Glutamatergic neuron (in vitro differentiated cells): ENCODE measurements at places on chromosomes 11 and 22.
A peak's percentile ranks its signal among the peaks of the same experiment; 100 is the strongest.

- no peak for DNase-seq
Measured at GRCh38 chr11:47306484-47306844, 36.5 kb downstream of the MADD start.

- peak; percentile 89 for DNase-seq
Measured at GRCh38 chr11:119339589-119340334, 921 bp downstream of the C1QTNF5 start.

- no peak for DNase-seq
Measured at GRCh38 chr11:86735451-86736290, 63.3 kb upstream of the ME3 start.

GRCh38 chr11:61526956-61527731 is 18.6 kb downstream of the LRRC10B start:
- no peak for DNase-seq

DNA sequence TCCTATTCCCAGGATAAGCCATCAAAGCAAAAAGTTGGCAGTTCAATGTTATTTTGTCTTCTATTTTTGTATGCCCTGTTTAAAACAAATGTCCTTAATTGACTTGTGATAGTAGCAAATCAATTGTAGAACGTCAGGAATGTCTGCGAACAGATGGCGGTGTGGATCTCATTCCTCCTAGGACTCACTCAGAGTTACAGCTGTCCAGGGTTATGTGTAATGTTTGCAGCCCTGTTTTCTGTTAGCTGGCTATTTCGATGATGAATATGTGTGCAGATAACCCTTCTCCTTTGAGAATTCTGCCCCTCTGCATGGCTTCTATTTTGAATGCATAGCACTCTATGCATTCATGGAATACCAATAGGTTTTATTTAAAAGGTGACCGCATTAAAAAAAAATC is 1248.0 kb upstream of the CNTN5 start:
- DNase-seq: peak; percentile 58

DNA sequence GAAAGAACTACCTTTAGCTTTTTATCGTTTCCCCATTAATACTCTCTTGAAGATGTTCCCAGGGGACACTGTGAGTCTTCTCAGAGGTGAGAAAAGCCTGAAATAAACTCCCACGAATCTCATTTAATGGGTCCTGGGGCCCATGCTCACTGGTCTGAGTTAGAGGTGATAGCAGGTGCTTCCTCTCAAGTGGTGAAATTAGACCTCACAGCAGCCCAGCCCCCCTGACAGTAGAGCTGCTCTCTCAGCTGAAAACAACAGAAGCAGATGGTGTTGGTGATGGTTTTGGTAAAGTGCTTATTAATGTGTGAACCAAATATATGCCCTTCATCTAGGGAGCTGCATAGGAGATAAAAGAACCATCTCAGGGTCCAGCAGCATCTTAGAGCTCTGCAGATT is 76.8 kb upstream of the VPREB1 start:
- DNase-seq: no peak

DNA sequence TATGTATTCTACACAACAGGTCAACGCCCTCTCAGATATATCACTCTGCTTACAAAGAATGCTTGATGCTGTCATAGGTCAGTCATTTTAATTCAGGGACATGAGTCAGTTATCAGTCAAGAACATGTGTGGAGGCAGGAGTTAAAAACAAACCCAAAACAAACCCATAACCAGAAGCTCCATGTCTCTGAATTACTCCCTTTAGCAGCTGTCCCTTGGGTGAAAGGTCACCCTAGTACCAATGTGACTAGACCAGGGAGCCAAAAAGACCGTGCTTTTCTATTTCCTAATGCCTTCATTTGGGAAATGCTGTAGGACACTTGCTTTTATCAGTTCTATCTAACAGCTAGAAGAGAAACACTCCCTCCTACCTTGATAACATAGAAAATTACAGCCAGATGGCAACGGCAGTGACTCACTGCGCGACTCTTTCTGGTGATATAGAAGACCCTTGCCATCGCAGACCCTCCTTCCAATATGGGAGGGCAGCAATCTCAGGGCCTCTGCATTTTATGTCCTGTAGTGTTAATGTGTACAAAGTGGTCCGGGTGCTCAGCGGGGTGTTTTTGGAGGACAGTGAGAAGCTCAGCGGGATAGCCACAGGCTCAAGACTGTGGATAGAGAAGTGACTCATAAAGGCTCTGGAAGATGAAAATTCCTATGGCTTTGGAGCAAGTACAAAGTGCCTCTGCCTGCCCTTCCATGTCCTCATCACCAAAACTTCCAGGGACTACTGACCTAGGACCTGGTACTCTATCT is 24.8 kb downstream of the APOL5 start:
- DNase-seq: no peak

GRCh38 chr11:128453444-128454336 is 133.7 kb downstream of the ETS1 start:
- no peak for DNase-seq

DNA sequence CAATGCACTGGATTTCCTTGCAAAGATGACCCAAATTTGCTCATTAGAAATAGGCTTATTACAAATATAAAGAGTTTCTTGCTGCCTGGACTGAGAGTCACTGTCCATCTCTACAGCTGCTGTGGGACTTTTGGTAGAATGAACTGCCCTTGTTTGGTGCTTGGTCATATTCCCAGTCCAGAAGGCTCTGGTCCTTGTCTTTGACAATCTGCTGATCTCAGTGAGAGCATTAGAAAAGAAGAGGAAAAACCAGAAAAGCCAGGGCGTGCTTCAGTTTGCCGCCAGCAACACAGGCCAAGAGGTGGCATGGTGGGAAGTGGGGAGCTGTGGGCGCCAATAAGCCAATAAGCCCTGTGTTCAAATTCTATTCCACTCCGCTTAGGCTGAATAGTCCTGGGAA is 48.2 kb upstream of the PARVA start:
- no peak for DNase-seq

DNA sequence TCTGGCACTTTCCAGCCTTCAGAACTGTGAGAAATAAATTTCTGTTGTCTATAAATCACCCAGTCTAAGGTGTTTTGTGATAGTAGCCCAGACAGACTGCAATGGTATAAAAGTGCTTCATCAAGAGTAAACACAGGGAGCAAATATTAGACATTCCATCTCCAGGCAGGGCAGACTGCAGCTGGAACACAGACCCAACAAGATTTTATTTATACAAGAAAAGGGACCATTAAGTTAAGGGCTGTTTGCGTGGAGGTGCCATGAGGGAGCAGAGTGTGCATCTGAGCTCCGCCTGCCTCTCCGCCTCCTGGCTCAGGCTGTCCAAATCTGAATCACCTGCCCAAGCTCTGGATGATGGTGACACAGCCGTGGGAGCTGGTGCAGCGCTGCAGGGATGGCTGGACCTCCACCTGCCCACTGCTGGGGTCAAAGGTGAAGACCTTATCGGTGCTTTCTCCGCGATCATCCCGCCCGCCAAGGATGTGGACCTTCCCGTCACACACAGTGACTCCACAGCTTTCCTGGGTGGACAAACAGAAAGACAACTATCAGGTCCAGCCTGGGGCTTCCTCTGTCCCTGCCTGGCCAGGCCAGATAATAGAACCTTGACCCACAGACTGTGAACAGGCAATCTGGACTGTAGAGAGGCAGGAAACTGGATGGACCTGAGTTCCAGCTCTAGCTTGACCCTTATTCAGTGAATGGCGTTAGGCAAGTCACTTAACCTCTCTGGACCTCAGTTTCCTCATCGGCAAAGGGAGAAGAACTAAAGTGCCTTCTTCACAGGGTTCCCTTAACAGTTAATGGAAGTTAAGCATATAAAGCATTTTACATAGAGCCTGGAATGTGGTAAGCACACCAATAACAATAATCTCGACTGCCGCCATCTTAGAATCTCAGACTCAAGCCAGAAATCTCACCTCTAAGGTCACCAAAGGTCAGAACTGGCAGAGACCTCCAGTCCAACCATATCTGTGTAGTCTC is 10.5 kb downstream of the KLHL35 start:
- no peak for DNase-seq

DNA sequence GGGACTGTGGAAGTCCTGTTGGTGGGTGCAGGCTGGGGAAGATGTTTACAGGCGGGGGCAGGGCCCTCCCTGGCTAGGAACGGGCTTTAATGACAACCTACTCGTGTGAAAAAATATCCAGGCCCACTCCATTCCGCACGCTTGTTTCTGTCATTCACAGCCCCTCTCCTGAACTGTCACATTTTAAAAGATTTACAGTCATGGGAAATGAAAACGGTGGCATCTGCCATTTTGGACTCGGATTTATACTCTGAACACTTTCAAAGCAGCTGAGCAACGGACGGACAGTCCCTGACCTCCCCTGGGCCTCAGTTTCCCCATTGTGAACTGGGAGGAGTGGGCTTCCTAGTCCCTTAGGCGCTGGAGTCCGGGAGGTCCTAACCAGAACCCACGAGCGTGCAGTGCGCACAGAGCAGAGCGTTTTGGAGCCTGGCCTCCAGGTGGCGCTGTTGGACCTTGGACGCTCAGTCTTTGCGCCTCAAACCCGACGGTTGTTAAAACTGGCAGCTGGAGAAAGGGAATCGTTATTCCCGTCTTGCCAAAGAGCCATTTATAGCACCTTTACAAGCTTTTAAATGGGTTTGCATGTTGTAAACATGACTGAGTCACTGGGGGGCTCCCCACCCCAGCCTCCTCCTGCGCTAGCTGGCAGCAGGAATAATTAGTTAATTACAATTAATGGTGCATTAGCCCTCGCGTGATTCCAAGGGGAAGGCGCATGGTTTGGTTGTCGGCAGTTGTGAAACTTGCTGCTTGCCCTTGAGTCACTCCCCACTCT is 75.3 kb downstream of the FBLN1 start:
- DNase-seq: peak; percentile 95

GRCh38 chr11:129412494-129412893 is 36.8 kb downstream of the BARX2 start:
- DNase-seq: no peak

DNA sequence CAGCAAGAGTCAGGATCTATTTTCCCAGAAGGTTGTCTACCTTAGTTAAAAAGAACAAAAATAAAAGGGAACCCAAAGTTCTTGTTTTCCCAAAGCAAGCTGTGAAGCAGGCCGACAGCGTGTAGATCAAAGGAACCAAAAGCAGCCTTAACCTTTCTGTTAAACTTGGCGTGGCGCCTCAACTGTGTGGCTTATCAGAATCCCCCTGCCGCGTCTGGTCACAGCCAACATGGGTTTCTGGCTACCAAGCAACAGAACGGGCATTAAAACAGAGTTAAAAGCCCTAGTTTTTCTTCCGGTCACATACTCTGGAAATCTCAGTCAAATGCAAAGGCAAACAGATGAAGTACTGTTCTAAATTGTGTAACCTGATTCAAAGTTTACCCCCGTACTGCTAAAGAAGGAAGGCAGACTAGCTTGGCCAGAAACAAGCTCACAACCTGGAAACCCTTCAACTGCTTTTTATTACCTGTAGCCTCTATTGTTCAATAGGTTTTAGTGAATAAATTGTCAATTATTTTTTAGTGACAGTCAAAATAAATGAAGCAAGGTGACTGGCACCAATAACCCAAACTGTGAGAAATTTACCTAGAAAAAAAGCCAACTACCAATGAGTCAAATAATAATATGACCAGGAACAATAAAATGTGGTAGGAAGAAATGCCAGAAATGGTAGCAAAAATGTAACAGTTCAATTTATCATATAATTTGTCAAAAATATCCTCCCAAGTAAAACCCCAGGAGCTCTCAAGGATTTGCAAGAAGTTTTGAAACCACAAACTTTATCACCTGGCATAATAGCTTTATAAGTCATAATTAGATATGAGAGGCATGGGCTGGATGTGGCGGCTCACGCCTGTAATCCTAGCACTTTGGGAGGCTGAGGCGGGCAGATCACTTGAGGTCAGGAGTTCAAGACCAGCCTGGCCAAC is 21.4 kb downstream of the CHKA start:
- DNase-seq: no peak

DNA sequence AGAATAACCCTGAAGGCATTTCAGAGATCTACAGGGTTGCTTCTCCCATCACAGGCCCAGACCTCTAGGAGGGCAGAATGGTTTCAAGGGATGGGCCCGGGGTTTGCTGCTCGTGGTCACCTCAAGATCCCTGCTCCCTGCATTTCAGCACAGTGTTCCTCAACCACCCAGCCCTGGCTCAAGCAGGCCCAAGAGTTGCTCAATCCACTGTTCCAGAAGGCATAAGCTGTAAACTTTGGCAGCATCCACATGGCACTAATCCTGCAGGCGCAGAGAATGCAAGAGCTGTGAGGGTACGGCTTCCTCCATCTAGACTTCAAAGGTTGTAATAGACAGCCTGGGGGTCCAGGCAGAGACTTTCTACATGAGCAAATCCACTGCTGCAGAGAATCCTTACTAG is 225.0 kb upstream of the UBASH3B start:
- no peak for DNase-seq

DNA sequence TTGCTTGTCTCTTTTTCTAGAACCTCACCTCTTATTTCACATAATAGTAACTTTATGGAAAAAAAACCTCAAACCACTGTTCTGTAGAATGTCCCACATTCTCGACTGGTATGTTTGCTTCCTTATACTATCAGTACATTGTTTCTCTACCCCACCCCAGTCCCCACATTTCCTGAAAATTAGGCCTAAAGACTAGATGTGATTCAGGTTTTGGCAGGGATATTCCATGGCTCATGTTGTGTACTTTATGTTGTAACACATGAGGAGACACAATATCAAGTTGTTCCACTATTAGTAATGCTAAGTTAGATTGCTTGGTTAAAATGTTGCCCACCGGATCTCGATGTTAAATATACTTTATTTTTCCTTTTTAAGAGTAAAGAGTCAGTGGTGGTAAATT is 34.7 kb downstream of the DDIAS start:
- no peak for DNase-seq

DNA sequence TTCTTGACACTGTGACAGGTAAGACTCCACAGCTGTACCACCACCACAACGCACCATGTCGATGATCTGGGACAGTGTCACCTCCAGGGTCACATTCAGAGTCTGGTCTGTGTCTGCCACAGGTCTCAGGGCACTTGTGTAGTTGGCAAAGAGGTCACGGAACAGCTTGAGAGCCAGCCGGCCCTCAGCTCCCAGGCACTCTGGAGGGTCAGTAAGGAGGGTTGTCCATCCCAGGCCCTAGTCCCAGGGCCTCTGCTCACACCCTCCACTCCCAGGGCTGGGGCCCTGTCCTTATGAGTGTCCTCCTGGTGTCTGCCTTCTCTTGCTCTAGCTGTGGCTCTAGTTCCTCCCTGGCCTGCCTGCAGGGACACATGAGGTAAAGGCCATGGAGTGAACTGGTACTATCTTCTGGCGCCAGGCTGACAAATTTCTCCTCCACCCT is 1.4 kb downstream of the CHRNA10 start:
- DNase-seq: no peak

- no peak for DNase-seq
Measured at GRCh38 chr11:20160425-20161229, at the start of gene DBX1. Gene DBX1, minus strand, starts transcription at chr11:20160475. Its CDS starts 151 bp downstream, at chr11:20160324.

- peak; percentile 78 for DNase-seq
Measured at GRCh38 chr11:44877571-44878497, 72.8 kb downstream of the TP53I11 start.

- DNase-seq: peak; percentile 57
Measured at GRCh38 chr11:45994371-45995341, 72.2 kb downstream of the LARGE2 start.
